Aorta (tissue), 5 donors: ENCODE measurements at places on chromosomes 6 and 20. TPM values are rescaled to one million over a fixed set of nuclear protein-coding genes. Genes with fewer than 3 reads are reported as not detected.

DNA sequence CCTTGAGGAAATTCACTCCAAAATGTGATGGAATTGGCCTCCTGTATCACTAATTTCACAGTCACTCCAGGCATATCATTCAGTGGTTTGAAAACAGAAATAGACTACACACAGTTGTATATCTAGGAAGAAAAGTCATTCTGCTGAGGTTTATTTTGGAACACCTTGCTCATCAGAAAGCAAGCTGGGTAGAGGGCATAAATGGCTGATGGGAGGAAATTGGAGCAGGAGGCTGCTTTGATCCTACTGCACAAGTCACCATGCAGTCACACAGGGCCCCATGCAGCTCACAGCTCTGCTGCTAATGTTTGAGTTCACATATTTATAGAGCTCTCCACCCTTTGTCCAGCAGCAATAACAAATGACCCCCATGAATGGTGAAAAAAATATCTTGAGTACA, 12.3 kb downstream of the NHLRC1 start:
- no peak overlapping the region for H3K27ac ChIP-seq
- H3K27me3 ChIP-seq: no peaks in the 10 kb centered on the region

GRCh38 chr6:43221046-43221972, 8.0 kb downstream of the DNPH1 start:
- no peak overlapping the region for H3K4me3 ChIP-seq
- no peaks in the 10 kb centered on the region for H3K4me1 ChIP-seq
- no peak for DNase-seq
- peaks cover 1% of the 10 kb centered on the region for H3K36me3 ChIP-seq
- no peak overlapping the region for H3K27ac ChIP-seq
- H3K27me3 ChIP-seq: no peaks in the 10 kb centered on the region

DNA sequence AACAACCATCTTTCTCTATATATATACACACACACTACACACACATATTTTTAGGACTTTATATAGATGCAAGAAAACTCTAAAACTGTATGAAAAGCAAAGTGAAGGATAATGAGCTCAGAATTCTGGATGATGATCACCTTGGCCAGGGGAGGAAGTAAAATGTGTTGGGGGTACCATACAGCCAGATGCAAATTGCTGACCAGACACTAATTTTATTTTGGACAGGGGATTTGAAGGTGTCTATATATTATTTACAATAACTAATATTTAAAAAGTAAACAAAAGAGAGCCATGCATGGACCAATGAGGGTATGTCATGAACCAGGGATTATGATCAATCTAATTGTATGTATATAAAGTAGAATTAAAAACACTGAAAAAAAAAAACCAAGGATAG, 19.8 kb upstream of the TBC1D22B start:
- no peak overlapping the region for H3K27ac ChIP-seq
- no peaks in the 10 kb centered on the region for H3K36me3 ChIP-seq
- no peak for DNase-seq
- no peaks in the 10 kb centered on the region for H3K27me3 ChIP-seq

- no peaks in the 10 kb centered on the region for H3K36me3 ChIP-seq
- no peak within 1 kb of the TSS for H3K27ac ChIP-seq
- no peaks in the 10 kb centered on the region for H3K27me3 ChIP-seq
- H3K4me1 ChIP-seq: no peaks in the 10 kb centered on the region
Measured at GRCh38 chr6:31927242-31927862, at the start of gene C2. TSS of gene C2 (plus strand) at chr6:31927717. CDS start at chr6:31927753, 36 bp downstream.

CD24 gene
- total RNA-seq: 0.94 TPM

- no peak for DNase-seq
- no peaks in the 10 kb centered on the region for H3K27me3 ChIP-seq
- H3K27ac ChIP-seq: no peak overlapping the region
- no peaks in the 10 kb centered on the region for H3K4me1 ChIP-seq
- H3K4me3 ChIP-seq: no peak overlapping the region
Measured at GRCh38 chr20:16701296-16701695, 28.5 kb upstream of the SNRPB2 start.

ULBP1 gene
- total RNA-seq: 0.13 TPM

- H3K4me3 ChIP-seq: no peak overlapping the region
- H3K27ac ChIP-seq: no peak overlapping the region
- DNase-seq: no peak
- H3K4me1 ChIP-seq: no peaks in the 10 kb centered on the region
Measured at GRCh38 chr6:50977796-50978195, 159.1 kb downstream of the TFAP2B start.

GRCh38 chr20:53711333-53712211, 117.9 kb upstream of the ZNF217 start:
- no peaks in the 10 kb centered on the region for H3K27me3 ChIP-seq
- no peaks in the 10 kb centered on the region for H3K36me3 ChIP-seq
- H3K4me3 ChIP-seq: no peak overlapping the region
- no peak for DNase-seq

GRCh38 chr6:143515061-143515760, 3.7 kb upstream of the FUCA2 start:
- no peaks in the 10 kb centered on the region for H3K36me3 ChIP-seq
- no peak overlapping the region for H3K4me3 ChIP-seq
- no peaks in the 10 kb centered on the region for H3K27me3 ChIP-seq

TTBK1 gene
- total RNA-seq: not detected

MEP1A gene
- not detected for total RNA-seq

GRCh38 chr6:147653631-147654030, 145.1 kb downstream of the SAMD5 start:
- no peak overlapping the region for H3K27ac ChIP-seq
- no peaks in the 10 kb centered on the region for H3K4me1 ChIP-seq
- no peaks in the 10 kb centered on the region for H3K27me3 ChIP-seq

LRRC1 gene
- 25.4 TPM for total RNA-seq

- H3K4me1 ChIP-seq: no peaks in the 10 kb centered on the region
- peaks cover 2% of the 10 kb centered on the region for H3K36me3 ChIP-seq
- no peak overlapping the region for H3K4me3 ChIP-seq
- DNase-seq: no peak
- H3K27me3 ChIP-seq: no peaks in the 10 kb centered on the region
- H3K27ac ChIP-seq: no peak overlapping the region
Measured at GRCh38 chr6:52435345-52435744, 15.2 kb downstream of the EFHC1 start.

- H3K27me3 ChIP-seq: no peaks in the 10 kb centered on the region
- H3K4me3 ChIP-seq: no peak overlapping the region
- H3K4me1 ChIP-seq: no peaks in the 10 kb centered on the region
Measured at GRCh38 chr6:102562713-102563112, 1169.2 kb downstream of the GRIK2 start.

LAMA5 gene
- total RNA-seq: 395 TPM

GRCh38 chr6:41573276-41573675, 27.1 kb downstream of the FOXP4 start:
- H3K4me1 ChIP-seq: no peaks in the 10 kb centered on the region
- no peaks in the 10 kb centered on the region for H3K36me3 ChIP-seq
- DNase-seq: no peak
- no peak overlapping the region for H3K27ac ChIP-seq

DNA sequence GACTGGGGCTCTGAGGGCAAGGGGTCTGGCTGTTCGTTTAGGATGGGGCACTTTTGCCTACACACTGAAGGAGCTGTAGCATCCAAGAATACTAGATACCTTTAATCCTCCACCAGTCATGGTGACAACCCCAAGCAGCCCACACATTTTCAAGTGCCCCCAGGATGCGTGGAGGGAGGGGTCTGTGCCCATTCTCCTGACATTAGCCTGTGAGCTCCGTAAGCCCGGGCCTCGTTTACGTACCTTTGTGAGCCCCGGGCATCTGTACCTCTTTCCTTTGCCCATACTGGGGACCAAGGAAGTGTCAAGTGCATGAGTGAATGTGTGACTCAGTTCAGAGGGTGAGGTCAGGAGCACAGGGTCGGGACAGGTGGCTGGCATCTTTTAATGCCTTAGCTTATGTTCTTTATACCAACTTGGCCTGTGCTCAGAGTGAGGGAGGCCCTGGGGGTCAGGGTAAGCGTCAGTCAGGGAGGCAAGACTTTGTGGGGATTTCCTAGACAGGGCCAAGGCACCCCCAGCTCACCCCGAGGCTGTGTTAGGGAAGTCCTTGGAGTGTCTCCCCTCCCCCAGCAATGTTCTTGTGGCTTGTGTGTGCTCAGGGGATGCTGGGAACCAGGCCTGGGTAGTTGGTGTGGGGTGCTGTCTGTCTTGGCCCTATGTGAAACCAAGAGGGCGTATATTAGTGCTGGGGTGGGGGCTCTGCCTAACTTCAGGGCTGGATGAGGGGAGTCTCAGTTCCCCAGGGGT, 12.9 kb downstream of the VEGFA start:
- no peak for DNase-seq
- no peaks in the 10 kb centered on the region for H3K27me3 ChIP-seq
- H3K4me3 ChIP-seq: no peak overlapping the region
- H3K27ac ChIP-seq: no peak overlapping the region
- H3K4me1 ChIP-seq: no peaks in the 10 kb centered on the region
- H3K36me3 ChIP-seq: peaks cover 2% of the 10 kb centered on the region

SLC52A3 gene
- 0.69 TPM for total RNA-seq

DNA sequence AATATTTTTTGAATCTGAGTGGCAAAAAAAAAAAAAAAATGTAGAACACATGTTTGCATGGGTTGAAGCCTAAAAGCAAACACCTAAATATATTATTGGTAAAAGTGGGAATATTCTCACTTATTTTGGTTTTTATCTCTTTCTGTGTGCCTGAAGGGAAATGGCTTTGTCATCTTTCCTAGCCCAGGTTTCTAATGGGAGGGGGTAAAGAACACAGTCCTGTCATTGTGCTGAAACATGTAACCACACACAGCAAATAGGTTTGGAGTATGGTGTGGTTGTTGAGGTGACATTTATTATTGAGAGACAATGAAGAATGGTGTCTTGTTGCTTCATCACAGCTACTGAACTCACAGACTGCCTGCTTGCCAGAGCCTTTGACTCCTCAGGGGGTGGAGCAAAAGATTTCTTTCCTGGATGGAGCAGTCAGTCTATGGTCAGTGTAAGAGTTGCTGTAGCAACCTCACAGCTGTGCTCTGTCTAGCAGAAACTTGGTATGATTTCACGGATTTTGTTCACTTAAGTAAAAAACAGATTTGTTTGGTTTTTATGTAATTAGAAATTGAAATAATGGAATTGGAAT, 70.2 kb downstream of the CEP57L1 start:
- H3K4me3 ChIP-seq: no peak overlapping the region
- DNase-seq: no peak
- no peak overlapping the region for H3K27ac ChIP-seq
- no peaks in the 10 kb centered on the region for H3K36me3 ChIP-seq

GRCh38 chr6:89348372-89348771, 4.2 kb downstream of the UBE2J1 start:
- no peak for DNase-seq
- no peaks in the 10 kb centered on the region for H3K36me3 ChIP-seq
- peaks cover 1% of the 10 kb centered on the region for H3K4me1 ChIP-seq
- H3K27me3 ChIP-seq: no peaks in the 10 kb centered on the region
- H3K4me3 ChIP-seq: no peak overlapping the region
- no peak overlapping the region for H3K27ac ChIP-seq

GRCh38 chr6:26576929-26577719, 19.6 kb upstream of the ABT1 start:
- H3K36me3 ChIP-seq: no peaks in the 10 kb centered on the region
- DNase-seq: peak; percentile 78
- H3K4me3 ChIP-seq: no peak overlapping the region
- H3K4me1 ChIP-seq: no peaks in the 10 kb centered on the region

GRCh38 chr6:13025893-13026499, 302.3 kb downstream of the TBC1D7 start:
- peak overlapping the region; percentile 39 for H3K27ac ChIP-seq
- H3K27me3 ChIP-seq: no peaks in the 10 kb centered on the region
- no peaks in the 10 kb centered on the region for H3K36me3 ChIP-seq
- peak overlapping the region; percentile 26 for H3K4me3 ChIP-seq
- peaks cover 10% of the 10 kb centered on the region for H3K4me1 ChIP-seq

PTGIS gene
- total RNA-seq: 351 TPM

DNA sequence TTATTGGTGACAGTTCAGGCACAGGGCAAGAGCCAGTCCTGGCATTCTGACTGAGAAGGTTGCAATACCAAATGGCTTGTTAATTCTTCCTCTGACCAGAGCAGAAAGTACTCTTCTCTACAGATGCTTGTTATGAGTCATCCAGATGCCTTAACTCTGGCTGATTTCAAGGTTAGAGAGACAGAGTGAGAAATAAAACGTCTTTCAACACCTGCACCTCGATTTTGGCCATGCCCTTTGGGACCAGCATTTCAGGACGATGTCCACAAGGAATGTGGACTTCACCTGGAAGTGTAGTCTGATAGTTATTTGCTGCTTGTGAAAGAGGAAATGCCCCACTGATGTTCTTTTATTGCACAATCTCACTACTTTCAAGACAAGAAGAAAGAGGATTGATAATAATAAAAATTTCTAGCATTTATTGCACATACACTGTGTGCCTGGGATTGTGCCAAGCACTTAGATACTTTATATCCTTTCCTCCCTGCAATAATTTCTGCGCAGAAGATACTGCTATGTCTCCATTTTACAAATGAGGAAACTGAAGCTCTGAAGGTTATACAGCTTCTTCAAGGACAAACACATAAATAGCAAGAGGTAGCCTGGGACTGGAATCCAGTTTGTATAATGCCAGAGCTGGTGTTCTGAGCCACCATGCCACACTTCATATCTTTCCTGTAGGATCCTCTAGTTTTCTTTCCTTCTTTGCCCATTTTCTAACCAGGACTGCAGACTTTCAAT, 33.5 kb upstream of the MCM3 start:
- H3K36me3 ChIP-seq: no peaks in the 10 kb centered on the region
- H3K27me3 ChIP-seq: no peaks in the 10 kb centered on the region
- DNase-seq: no peak
- no peak overlapping the region for H3K27ac ChIP-seq
